ENCODE measurements at places on chromosomes 16 and 17.

DNA sequence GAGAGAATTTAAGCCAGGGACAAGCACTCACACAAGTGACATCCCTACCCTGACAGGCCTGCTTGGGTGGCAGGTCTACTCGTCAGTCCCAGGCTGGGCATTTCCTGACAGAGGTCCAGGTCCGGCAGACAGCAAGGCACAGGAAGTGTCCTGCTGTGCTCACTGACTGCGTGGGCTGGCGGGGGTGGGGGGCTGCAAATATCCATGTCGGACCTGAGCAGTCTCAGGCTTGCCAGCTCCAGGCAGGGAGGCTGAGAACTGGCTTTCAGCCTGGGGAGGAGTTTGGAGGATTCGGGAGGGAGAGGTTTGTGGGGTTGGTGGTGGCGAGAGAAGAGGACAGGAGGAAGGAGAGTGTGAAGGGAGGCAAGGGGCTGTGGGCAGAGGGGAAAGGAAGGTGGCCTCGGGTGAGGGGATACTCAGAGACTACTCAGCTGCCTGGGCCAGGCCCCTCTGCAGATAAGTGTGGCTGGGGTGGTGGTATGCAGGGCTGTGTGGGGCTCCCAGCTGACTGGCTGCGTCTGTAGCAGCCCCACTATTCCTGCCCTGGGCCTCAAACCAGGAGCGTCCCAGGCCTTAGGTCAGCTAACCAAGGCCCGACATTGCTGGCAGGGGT, 7.8 kb downstream of the HIC1 start:
- no peak for DNase-seq

DNA sequence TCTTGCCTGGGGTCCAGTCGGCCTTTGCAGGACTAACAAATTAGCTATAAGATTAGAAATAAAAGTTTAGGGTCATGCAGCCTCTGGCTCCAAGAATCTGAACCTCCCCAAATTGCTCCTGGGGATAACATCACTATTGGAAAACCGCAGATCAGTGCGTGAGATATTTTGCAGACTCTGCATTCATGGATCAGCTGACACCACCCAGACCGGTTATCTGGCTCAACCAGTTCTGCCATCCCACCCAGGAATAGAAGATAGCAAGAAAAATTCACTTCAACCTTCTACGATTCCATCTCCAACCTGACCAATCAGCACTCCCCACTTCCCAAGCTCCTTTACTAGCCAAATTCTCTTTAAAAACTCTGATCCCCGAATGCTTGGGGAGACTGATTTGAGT, 4.3 kb upstream of the PGS1 start:
- no peak for DNase-seq

GRCh38 chr16:3986235-3986544, 105.7 kb upstream of the CREBBP start:
- DNase-seq: no peak

DNA sequence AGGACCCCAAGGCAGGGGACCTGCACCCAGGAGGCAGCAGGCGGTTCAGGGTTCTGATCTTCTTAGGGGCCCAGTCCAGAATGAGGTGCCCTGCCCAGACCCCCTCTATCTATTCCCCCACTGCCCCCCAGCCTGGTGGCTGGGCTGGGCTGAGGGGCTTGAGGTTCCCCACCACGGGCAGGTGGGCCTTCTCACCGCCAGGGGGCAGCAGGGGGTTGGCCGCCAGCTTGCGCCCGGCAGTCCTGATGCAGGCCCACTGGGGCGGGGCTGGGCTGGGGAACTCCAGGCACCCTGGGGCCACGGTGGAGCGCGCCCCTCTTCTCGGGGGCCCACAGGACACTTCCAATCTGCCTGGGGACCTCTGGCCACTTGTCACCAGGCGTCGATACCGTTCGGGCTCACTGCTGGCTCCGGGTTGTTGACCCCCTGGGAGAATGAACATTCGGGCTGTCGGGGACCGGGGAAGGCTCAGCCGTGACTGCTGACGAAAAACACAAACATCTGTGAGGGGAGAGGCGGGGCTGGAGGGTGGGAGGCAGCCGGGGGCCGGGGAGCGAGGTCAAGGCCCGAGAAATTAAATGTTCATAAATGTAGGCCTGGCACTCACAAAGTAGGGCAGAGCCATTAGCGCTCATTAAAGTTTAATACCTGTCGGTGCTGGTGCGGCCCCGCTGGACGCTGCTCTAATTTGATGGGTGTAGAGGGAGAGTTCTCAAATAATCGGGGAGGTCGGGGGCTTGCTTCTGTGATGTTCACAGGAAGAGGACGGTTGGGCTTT, 219.3 kb upstream of the GSE1 start:
- peak; percentile 97 for DNase-seq

GRCh38 chr17:75900691-75901533, 3.8 kb downstream of the MRPL38 start:
- DNase-seq: no peak

GRCh38 chr17:36117505-36118382, 14.1 kb downstream of the CCL4 start:
- DNase-seq: no peak

DNA sequence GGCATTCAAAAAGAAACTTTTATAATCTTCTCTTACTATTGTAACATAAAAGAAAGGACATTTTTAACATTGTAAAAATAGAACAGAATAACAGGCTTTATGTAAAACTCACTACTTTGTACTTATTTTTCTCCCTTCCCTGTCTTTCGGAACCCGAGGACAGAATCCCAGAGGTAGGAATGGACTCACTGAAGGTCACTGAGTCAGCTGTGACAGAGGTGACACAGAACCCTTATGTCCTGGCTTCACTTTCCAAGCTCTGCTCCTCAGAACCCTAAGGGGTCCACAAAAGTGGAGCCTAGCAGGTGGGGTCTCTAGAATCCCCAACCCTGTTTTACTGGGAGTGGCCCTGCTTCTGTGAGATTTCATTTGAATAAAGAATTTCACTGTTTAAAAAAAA, 3.7 kb downstream of the KCTD13 start:
- no peak for DNase-seq

DNA sequence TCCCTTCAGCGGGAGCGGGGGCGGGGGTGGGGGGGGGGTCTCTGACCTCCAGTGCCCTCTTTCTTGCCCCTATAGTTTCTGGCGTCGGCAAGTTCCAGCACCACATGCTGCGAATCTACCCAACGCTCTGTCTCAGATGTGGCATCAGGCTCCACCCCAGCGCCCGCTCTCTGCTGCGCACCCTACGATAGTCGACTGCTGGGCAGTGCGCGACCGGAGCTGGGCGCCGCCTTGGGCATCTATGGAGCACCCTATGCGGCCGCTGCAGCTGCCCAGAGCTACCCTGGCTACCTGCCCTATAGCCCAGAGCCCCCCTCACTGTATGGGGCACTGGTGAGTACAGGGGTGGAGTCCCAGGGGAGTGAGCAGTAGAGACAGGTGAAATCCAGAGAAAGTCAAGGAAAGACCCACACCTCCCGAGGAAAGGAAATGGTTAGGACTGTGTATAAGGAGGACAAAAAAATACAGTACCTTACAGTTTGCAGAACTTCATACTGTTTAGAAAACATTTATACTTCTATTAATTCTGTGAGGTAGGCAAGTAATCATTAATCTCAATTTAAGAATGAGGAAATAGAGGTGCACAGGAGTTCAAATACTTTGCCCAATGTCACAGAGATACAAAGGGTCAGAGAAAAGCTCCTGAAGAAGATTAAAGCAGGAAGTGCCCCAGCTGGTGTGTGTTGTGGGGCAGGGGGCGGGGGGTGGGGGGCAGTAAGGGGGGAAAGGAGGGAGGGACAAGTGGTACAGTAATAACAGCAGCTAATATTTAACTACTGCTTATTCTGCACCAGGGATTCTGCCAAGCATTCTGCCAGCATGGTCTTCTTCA, 2.5 kb downstream of the IRX6 start:
- no peak for DNase-seq

GRCh38 chr17:5591966-5592365, 7.7 kb upstream of the NLRP1 start:
- no peak for DNase-seq

DNA sequence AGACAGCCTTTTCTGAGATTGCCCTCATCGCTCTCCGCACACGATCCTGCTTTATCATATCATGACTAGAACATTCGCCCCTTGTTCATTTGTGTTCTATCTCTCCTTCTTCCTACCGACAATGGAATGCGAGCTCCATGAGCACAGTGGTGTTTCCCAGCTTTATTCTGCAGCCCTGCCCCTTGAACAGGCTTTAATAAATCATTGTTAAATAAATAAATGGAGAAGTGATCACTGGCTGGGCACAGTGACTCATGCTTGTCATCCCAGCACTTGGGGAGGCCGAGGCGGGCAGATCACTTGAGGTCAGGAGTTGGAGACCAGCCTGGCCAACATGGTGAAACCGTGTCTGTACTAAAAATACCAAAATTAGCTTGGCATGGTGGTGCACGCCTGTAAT, 1063.3 kb upstream of the EEF2KMT start:
- no peak for DNase-seq

DNA sequence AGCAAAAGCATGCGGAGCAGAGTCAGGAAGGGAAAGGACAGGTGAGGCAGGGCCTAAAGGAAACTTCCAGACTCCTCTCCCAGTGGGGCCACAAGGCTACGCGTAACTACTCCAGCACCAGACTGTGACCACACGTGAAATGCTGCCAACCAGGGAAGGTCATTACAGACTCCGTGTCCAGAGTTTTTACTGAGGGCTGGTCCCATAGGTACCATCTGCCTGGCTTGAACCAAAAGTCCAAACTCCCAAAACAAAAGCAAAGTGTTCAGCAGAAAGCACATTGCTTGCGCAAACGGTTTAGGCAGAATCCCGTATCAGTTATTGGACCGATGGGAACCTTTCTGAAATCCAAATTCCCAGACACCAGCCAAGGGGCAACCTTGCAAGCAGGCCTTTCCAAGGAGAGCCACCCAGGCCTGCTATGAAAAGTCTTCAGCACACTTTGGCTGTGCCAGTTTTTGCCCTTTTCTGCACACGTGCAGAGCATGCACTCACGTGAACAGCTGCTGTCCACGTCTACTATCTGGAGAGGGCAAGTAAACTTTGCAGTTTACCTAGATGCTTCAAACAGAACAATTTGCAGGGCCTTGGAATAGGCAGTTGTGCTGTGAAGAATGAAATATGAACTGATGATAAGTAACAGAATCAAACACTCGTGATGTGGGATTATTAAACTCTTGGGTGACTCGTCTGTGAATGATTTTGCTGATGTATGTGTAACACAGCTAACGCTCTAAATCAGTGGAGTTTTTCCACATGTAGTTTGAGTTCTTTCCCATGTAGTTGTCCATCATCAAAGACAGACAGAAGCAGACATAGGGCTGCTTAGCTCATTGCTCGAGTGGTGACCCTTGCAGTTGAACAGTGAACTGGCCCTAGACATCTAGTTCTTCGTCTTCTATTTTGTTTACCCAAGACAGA, 58.1 kb upstream of the CRISPLD2 start:
- no peak for DNase-seq

- DNase-seq: peak; percentile 26
Observed at GRCh38 chr17:63646488-63646806, 24.2 kb downstream of the MAP3K3 start.

DNA sequence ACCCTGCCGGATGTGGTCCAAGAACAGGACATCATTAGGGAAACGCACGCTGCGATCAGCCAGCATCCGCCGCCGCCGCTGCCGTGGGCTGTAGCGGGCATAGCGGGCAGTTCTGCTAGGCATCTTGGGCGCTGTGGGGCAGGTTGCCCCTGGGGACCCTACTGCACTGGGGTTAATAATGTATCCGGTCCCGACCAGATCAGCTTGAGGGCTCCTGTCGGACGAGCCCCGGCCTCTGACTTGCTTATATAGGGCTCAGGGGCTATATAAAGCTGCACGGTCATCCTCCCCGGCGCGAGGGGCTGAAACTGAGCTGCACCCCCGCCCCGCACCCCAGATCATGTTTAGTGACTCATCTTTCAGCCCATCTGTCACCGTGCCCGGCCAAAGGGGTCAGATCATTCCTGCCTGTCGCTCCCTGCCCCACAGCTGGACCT, at the start of gene PPP1R27:
PPP1R27 (minus strand) TSS at position 220 of the 437 bp plus-strand sequence; CDS start at position 123, 97 bp downstream.
- no peak for DNase-seq

DNA sequence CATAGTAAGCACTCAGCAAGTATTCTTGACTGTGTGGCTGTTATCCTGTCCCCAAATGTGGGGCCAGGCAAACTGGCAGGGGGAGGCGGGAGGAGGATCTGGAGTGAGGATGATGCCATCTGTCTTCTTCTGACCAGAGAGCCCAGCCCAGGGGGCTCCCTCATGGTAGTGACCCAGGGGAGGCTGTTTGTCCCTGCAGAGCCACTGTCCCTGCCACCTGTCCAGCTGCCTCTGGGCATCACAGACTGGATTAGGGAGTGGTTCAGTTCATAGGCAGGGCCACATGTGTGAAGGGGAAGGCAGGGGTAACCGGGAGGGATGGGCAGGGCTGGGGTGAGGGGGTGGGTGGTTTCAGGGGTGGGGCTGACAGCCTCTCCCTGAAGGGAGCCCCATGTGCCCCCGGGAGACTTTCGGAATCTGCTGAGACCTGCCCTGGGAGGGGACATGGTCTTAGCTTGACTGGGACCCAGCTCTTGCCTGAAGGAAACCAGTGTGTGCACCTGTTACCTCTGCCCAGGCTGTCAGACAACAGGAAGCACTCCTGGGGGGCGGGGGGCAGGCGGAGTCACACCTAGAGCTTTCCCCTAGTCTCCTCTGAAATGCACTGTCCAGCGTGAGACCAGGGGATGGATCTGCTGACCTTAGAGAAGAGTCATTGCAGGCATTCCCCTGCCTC, 15.2 kb downstream of the ARHGAP23 start:
- DNase-seq: no peak

GRCh38 chr16:46907061-46907774, 23.1 kb downstream of the GPT2 start:
- DNase-seq: no peak

DNA sequence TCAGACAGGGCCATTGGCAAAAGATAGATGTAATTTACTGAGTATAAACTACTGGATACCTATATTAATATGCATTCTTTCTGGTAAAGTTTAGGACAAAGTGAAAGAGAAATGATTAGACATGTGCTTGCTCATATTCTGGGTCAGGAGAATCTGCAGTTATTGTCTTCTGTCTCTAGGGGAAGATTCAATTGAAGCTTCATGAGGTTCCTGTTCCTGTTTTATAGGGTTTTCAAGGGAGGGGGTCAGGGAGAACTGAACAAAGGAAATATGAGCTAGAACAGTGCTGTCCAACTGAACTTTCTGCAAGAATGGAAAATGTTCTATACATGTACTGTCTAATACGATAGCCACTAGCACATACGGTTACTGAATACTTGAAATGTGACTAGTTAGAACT, 59.3 kb upstream of the CORO6 start:
- no peak for DNase-seq

DNA sequence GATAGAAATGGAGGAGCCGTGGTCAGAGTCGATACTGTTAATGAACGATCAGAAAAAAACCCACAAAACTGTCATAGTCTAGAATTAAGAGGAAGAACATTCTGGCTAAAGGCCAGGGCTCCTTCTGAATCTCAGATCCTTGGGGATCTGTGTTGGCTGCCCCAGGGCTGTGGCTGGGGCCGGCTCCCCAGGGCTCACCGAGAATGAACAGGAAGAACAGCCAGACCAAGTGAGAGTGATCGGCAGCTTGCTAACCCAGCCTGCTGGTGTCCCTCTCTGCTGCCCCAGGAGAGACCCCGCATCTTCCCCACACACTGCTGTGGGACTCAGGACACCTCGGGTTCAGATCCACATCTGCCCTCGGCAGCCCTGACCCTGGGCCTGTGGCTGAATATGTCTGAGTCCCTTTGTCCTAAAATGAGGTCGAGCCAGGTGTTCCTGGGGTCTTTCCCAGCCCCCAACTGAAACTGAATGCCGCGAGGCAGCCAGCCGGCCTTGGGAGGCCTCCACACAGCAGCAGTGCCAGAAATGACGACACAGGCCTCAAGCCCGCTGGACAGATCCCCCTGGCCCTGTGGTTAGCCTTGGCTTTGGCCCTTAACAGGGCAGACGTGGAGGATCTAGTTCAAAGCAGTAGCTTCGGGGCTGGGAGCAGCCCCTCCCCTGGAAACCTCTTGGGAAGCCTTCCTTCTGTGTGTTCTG, 23.9 kb upstream of the CLEC18A start:
- DNase-seq: no peak

All from GM12891 (cell line).